ENCODE measurements at places on chromosomes 3 and 15.

DNA sequence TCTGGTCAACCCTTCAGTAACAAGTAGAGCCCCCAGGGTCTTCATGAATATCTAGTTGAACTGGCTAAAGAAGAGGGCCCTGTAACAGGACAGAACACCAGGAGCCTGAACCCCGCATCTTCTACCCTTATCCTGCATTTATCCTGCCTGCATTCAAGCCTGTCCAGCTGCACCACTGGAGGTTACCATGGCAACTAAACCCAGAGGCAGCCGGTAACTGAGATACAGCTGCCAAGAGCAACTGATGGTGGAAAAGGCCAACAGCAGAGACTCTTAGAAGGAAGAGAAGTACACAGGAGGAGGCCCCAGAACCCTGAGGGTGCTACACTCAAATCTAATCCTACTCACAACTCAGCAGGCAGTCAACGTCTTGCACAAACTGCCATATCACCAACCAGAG lies 3.7 kb upstream of the PRKAR2A start:
- peak; percentile 72 for DNase-seq

GRCh38 chr3:14299767-14300166 lies 102.6 kb upstream of the SLC6A6 start:
- DNase-seq: no peak

GRCh38 chr3:43873723-43874122 lies 183.0 kb downstream of the ABHD5 start:
- no peak for DNase-seq

DNA sequence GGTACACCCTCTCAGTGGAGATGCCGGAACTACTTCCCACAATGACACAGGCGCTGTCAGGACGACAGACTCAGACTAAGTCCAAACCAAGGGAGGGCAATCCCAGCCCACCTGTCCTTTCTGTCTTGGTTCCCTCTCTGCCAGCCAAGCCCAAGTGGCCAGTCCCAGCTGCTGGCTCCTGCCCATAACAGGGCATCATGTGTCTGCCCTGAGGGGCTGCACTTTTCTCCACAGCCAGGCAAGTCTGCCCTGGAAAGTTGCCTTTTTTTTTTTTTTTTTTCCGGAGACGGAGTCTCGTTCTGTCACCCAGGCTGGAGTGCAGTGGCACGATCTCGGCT lies 20.0 kb upstream of the BCL2A1 start:
- no peak for DNase-seq

GRCh38 chr3:82462977-82463376 lies 701.5 kb upstream of the GBE1 start:
- no peak for DNase-seq

DNA sequence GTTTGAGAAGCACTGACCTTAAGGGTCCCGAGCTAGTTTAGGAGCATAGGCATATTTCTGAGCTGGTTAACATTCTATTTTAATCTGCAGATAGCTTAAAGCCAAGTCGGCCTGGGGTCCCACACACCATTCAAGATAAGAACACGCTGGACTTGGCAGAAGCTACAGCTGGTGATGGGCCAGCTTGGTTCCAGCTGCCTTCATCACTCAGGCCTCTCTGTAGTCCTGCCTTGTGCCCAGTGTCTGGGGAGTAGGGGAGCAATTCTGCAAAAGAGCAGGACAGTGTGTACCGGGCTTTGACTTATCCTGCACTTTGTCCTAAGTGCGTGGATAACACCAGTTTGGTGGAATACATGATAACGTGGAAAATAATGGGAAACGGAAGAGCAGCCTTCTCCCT lies 164.5 kb downstream of the MEGF11 start:
- DNase-seq: no peak

DNA sequence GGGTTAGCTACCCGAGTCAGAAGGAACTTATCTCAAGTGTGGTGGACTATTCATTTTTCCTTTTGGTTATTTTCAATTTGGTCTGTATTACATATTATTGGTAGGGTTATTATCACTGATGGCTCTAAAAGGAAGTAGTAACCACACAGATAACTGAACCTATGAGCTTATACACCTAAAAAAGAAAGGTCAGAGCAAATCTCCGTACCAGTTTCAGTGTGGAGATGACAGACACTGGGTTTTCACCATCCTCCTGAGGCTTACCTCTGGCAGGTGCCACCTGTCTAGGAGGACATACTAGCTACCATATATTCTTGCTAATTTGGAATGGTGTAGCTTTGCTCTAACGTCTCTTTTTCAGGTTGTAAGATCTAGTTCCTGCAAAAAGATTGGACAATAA lies 10.2 kb downstream of the GAP43 start:
- DNase-seq: no peak

GRCh38 chr15:70243686-70244540 lies 146.2 kb upstream of the TLE3 start:
- no peak for DNase-seq

- no peak for DNase-seq
Measured at GRCh38 chr15:48300038-48300437, 31.2 kb upstream of the DUT start.

DNA sequence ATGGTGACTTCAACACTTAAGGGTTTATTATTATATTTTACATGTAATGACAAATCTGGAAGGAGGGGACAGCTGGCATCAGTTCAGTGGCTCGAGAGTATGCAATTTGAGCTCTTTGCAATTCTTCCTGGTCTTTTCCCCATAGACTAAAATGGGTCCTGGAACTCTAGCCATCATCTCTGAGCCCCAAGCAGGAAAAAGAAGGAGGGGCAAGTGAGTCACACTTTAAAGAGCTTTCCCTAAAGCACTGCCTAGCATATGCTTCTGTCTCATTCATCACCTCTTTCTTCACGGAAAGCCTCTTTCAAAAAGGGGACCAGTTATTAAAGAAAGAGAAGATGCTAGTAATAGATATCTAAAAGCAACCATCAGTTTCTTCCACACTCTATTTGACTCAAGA lies 466.3 kb downstream of the ZIC1 start:
- DNase-seq: no peak

- no peak for DNase-seq
Measured at GRCh38 chr3:33060609-33061337, 36.2 kb downstream of the GLB1 start.

GRCh38 chr15:79944622-79945021 lies 26.4 kb downstream of the BCL2A1 start:
- DNase-seq: peak; percentile 27

GRCh38 chr15:48449734-48450133 lies 118.5 kb downstream of the DUT start:
- no peak for DNase-seq

DNA sequence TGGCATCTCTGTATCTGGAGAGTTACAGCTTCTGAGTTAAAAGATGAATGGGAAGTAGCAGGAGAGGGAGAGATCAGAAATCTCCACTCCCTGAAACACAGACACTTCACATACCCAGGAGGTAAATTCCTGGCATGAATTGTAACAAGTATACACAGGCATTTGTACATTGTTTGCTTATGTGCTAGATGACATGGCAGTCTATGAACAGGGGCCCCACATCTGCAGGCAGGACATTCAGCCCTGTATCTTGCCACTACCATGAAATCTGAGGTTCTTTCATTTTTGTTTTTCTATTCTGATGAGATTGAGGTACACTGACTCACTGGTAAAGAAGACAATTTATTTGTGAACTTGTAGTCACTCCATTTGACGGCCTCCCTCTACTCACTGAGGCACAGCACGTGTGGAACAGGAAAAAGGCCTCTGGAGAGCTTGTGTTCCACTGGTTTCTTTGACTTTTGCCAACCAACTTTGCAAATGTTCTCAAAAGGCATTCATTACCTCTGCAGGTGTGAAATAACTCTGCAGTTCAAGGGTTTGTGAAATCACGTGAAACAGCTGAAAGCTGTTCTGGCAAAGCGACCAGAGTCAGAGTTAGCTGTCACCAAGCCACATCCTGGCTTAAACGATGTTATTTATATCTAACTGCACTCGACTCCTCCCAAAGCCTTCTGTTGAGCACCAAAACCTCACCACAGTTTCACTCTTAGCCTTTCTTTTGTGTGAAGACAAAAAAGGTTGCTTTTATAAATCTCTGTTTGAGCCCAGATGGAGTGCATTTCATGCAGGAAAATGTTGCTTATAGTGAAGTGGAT lies 401.3 kb upstream of the CFAP20DC start:
- DNase-seq: no peak

GRCh38 chr3:190051641-190052040 lies 69.1 kb downstream of the P3H2 start:
- no peak for DNase-seq

DNA sequence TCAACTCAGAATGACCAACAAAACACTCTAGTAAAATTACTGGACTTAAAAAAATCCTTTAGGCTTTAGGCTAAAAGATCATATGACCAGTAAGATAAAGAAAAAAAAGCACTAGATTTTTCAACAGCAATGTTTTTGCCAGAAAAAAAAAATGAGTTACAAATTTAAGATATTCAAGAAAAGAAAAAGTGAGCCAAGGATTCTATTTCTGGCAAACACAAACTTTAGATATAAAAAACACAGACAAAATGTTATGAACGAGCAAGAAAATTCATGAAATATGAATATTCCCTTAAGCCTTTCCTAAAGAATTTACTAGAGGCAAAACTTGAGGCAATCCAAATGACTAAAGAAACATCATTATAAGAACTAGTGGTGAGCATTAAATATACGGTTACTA lies 8.6 kb downstream of the GOLGB1 start:
- no peak for DNase-seq

DNA sequence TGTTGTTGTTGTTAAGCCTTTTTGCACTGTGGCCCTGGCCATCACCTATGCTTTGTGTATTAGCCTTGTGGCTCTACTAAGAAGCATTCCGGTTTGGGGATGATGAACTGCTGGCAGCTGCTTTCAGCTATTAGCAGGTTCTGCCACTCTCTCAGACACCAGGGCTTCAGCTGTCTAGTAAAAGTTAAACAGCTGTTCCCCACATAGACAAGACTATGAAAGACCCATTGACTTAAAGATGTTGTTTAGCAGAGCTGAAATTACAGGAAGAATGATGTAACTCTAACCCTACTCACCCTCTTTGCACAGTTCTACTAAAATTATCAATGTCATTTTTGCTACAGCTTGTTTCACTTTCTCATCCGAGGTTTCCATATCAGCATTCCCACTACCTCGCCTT lies 131.2 kb upstream of the CGNL1 start:
- DNase-seq: no peak

DNA sequence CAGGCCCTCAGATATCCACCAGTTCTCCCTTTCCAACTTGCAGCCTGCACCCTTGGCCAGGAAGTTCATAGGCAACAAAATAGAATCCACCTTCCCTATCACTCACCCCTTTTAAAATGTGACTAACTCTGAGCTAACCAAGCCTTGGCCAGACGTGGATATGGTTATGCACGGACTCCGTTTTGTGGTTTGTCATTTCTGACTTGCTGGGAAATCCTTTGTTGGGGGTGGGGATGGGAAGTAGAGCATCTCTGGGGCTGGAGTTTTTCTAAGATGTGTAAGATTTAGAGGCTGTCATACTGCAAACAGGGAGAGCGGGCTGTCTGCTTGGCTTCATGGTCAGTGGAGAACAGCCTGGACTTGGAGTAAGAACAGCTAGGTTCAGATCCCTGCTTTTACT lies 62.6 kb downstream of the SMAD3 start:
- no peak for DNase-seq

DNA sequence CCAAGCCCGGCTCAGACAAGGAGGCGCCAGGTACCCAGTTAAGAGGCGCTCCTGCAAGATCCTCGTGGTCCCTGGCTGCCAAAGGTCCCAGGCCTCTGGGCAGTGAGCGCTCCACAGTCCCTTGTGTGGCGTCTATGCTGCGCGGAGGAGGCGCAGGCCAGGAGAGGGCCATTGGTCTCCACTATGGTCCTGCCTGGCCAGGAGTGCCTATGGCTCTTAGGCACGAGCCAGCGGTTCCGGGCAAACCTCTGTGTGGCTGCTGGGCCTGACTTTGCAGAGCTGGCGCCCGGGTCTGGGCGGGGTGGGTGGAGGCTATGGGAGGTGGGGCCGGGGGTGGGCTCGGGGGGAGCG lies 660 bp upstream of the ADAMTSL3 start:
- no peak for DNase-seq
